GM13976 (cell line): ENCODE measurements at places on chromosomes 4 and X.

DNA sequence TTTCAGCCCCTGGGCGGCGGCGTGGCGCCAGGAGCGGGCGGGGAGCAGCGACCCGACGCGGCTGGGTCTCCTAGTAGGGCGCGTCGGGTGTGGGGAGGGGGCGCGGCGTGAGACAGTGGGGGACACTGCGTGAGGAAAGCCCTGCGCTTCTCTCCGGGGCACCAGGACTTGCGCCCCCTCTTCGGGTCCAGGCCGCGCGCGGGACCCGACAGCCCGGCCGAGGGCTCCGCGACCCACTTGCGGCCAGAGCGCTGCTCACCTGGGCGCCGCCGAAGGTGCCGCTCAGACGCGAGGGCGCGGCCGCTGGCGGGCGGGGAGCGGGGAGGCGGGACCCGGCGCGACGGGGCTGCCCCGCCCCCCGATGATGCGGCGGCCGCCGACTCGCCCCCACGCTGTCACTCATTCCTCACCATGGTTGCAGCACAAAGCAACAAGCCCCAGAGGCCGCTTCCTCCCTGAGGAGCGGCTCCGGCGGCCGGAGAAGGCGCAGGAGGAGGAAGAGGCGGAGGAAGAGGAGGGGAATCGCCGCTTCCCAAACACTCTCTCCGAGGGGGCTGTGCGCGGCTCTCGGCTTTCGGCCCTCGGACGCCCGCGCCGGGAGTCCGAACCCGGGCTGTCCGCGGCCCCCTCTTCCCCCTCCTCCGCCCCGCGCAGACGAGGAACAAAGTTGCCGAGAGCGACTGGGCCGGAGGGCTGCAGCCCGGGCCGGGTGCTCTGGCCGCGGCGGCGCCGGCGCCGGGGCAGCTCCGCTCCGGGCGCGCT lies at the start of gene RAPGEF2:
Gene RAPGEF2 (plus strand): TSS at position 458 of the 762 bp plus-strand sequence. CDS start 1,084 bp downstream, outside the sequence.
- peak; percentile 96 for DNase-seq

- DNase-seq, result no peak
These were observed 22.4 kb downstream of the ANK2 start for GRCh38 chr4:113071805-113072204.

- DNase-seq, result no peak
These were observed 168.9 kb upstream of the EDNRA start for GRCh38 chr4:147311956-147312355.

DNA sequence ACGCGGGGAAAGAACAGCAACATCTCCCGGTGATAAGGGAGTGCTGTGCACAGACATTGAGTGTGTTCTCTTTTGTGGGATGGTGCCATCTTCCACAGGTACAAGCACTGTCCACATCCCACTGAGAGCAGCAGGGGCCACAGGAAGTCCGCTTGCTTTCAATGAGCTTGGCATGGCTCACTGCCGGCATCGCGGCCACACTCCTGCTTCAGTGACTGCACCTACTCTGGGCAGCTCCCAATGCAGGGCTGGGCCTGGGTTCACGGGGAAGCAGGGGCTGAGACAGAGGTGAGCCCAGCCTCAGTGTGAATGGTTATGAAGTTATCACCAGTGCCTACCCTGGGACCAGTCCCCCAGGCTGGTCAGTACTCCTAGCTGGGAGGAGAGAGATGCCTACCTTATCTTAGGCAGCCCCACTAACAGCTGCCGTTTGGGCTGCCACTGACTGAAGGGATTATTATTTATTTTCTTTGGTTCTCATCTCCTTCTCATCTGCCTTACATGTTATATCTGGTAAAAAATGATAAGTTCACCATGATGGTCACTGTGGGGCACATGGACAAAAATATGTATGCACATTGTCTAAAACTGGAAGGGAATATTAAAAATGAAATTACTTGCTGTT lies 99.2 kb downstream of the MGST2 start:
- no peak for DNase-seq

DNA sequence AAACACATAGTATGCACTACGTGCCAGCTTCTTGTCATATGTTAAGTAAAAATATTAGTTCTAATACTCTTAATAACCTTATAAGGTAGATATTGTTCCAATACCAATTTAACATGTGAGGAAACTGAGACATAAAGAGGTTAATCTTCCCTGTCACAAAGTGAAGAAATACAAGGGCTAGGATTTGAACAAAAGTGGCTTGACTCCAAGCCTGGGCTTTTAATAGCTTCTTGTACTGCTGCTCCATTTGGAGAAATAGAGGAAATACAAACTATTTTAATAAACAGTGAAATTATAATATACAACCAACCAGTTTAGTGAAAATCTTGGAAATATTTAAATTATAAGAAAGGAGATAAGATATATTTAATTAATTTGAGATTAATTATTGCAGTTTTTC lies 33.2 kb downstream of the TLL1 start:
- no peak for DNase-seq

- DNase-seq, result no peak
These were observed 162.4 kb upstream of the FMR1 start for GRCh38 chrX:147749308-147749707.

DNA sequence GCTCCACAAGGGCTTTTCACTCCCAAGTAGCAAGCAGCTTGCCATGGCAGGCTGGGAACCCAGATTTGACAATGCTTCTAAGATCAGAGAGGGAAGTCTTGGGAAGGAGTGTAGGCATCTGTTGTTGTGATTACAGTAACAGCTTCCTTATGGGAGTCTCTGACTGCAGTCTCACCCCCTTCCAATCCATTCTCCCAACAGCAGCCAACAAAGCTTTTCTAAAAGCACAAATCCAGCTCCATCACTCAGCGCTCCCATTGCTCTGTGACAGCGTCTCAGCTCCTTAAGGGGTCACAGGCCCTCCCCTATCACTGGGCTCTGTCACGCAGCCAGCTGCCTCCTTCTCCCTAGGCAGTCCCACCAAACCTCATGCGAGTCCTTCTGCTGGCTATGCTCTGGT lies 7.1 kb downstream of the IGFBP7 start:
- DNase-seq, result no peak

DNA sequence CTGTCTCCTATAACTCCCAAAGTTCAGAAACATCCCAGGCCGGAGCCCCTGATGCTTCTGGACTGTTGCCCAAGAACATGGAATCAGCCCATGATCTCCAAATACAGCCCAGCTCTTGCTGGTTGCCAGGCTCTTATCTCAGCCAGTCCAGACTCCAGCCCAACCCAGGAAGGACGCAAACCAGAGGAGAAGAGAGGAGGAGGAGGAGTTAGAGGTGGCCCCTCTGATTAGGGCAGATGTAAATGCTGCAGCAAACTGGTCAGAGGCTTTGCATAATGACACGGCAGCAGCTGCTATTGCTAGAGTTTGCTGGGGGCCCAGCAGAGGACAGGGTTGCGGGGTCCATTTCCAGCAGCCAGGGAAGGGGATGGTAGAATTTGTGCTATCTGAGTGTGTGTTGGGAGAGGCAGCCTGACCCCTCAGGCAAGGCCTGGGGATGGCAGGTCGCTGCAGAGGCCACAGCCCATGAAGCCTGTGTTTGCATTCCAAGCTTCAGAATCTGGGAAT lies 4.2 kb upstream of the OTUD5 start:
- no peak for DNase-seq

DNA sequence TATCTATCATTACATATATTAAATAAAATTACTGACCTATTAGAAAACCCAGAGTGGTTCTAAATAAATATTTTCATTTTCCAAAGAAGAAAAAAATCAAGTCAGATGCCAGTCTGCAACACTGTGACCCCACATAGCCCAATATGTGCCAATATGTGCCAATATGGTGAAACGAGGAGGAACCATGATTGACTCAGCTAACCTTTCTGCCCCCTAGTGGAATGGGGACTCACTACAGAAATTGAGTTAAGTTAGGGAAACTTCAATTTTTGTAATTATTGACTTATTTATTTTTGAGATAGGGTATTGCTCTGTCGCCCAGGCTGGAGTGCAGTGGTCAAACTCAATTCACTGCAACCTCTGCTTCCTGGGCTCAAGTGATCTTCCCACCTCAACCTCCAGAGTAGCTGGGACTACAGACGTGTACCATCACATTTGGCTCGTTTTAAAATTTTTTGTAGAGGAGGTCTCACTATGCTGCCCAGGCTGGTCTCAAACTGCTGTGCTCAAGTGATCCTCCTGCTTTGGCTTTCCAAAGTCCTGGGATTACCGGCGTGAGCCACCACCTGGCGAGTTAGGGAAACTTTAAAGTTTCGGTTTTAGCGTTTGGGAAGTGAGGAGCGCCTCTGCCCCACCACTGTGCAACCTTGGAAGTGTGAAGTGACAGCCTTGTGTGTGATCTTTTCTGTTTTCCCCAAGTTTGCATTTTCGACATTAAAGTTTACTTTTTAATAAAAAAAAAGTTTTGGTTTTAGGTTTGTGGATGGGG lies 116.8 kb upstream of the SHISA3 start:
- DNase-seq, result peak; percentile 62

DNA sequence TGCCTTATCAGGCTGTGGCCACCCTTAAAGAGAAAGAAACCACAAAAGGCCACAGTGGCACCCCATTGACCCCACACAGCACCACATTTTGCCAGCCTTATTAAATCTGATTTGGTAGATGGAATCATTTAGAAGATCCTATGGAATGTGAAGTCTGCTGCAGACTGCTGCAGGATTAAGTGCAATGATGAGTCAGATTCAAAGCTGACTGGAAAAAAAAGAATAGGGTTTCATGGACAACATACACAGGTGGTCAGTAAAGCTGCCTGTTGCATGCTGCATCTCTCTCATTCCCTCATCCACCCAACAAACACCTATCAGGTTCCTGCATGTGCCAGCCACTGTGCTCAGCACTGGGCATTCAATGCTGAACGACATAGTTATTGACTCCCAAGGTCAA lies 56.6 kb downstream of the CHST7 start:
- no peak for DNase-seq

- DNase-seq, result no peak
These were observed 51.4 kb downstream of the STBD1 start for GRCh38 chr4:76357981-76358380.

DNA sequence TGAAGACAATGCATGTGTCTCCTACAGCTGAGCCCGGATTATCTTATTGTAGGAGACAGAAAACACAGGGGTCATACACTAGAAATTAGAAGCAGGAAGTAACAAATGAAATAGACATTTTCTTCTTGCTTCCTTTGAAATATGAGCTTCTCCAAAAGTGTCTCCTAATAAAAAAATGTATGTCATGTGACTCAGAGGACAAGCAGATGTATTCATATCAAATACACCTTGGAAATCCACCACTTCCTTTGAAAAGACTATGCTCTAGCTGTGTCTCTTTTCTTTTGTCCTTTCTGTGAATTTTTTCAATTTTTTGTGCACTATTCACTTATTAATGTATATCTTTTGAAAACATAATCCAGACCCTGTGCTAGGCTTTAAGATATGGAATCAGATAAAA lies 1906.2 kb downstream of the C4orf33 start:
- DNase-seq, result no peak

GRCh38 chrX:132774010-132774714 lies 184.3 kb downstream of the HS6ST2 start:
- no peak for DNase-seq

DNA sequence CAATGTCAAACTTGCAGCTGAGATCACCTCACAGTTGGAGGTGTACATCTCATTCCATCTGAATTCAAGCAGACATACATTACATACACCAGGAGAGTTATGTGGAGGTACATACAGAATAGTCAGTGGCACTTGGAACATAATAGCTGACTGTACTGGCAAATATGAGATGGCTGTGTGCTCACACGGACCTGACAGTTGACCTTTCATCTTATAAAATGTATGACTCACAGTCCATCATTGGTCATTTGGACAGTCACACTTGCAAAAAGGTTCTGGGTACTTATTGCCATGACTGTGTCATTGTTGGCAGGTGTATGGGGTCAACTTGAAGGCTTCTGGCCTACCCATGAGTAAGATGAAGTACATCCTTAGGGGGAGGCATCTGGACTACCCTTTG lies 88.6 kb upstream of the WDR1 start:
- DNase-seq, result no peak

GRCh38 chr4:100649417-100649816 lies 131.6 kb upstream of the EMCN start:
- DNase-seq, result no peak
